CD4-positive, alpha-beta memory T cell (primary cell): ENCODE measurements at places on chromosomes 5 and 9.

DNA sequence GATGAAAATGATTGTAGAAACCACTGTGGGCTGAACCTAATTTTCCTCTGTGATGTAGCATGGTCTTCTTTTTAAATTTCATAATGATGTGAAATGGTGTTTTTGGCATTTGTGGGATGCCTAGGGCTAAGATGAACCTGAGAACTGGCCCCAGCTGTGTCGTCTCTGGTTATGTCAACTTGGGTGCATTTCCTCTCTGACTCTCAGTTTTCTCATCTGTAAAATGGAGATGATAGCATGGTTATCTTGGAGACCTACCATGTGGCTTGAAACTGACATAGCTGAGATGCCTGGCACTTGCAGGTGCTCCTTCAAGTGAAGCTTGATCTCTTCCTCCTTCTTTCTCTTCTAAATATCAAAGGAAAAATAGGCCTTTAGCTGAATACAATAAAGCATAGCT lies 77.8 kb downstream of the BOD1 start:
- no peak for DNase-seq

- DNase-seq: no peak
These were observed 5.2 kb downstream of the GABRP start for GRCh38 chr5:170788626-170789304.

- no peak for DNase-seq
These were observed 50.1 kb upstream of the HAND1 start for GRCh38 chr5:154528005-154528594.

- no peak for DNase-seq
These were observed 60.6 kb upstream of the ZFR start for GRCh38 chr5:32504989-32505596.

DNA sequence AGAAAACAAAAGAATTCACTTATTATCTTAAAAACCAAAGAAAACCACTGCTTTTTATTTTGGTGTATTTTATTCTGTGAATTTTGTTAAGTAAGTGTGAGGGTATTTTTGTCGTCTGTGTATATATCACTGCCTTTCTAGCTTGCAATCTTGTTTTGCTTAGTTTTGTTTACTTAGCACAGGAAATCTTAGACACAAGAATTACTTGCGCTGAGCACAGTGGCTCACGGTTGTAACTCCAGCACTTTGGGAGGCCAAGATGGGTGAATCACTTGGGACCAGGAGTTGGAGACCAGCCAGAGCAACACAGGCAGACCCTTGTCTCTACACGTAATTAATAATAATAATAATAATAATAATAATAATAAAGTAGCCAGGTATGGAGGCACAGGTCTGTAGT lies 230.3 kb downstream of the PAPPA start:
- no peak for DNase-seq

DNA sequence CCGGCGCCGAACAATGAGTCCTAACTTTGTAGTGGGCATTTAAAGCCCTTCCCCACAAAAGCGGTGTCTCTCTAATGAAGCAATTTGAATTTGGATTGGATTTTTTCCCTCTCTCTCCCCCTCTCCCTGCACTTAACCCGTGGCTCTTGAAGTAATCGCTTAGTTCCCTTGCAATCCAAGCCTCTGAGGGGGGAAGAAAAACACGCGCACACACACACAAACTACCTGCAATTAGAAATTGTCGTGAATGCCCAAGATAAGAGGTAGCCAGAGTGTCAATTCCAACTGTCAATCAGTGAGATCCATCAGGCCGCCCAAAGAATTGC lies 1.2 kb downstream of the LHX6 start:
- no peak for DNase-seq

DNA sequence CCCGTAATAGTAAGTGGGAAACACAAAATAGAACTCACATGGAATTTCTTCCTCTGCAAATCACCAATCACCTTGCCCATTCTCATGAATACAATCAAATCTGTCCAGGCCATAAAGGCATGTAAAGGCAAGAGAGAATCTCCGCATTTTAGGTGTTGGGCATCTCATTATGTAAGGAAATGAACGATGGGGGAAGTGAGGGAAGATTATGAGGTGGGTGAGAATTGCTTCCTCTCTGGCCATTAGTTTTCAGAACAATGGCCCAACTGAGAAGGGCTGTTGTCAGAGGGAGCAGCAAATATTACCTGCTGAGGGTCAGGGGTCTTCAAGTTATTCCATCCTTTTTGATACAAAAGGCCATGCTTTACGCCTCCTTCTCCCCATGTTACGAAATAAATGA lies 455.1 kb downstream of the ARHGEF28 start:
- DNase-seq: no peak

DNA sequence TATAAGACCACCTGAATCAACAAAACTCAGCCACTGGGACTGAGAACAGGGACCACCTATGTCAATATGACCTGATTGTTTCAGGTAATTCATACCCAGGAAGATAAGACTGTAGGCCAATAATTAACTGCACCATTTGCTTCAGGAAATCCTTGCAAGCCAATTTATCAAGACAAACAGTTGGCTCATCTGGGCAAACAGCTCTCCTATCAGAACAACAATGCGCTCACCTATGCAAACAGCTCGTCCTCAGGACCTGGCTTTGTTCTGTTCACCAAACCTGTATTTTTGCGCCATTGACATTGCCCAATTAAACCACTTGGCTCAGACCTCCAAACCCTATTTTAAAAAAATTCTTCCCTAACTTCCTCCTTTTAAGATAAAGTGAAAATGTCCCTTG lies 92.3 kb upstream of the MARCHF11 start:
- DNase-seq: no peak

GRCh38 chr5:58922461-58923171 lies 339.7 kb downstream of the RAB3C start:
- no peak for DNase-seq

DNA sequence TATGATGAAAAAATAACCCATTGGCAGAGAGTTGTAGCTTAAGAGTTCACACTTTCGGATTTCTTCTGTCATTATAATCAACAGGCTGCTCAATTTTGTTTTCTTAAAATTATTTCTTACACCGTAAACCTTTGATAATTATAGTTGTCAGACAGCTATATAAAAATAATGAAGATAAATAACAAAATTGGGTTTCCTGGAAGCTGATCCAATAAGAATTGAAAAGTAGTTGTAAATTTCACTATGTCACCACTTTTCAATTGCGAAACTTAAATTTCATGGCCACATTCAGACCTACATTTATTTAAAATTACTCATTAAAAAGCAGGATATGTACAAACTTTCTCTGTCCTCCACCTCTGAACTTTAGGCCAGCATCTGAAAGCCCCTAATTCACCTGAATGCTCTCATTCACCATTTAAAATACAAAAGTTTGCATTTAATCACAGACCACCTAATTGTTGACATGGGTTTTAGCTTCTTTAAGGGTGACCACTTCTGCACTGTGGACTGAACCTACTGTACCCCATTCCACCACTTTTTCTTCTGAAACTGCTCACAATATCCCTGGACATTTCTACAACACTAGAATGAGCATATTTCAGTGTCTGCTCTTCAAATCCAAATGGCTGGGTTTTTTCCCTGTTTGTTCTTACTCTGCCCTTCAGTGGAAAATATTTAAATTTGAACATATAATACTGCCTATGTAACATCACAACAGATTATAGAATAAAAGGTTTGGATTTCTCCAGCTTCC lies 680 bp downstream of the SELENOP start:
- no peak for DNase-seq

GRCh38 chr5:1118738-1119137 lies 6.9 kb upstream of the SLC12A7 start:
- DNase-seq: no peak

DNA sequence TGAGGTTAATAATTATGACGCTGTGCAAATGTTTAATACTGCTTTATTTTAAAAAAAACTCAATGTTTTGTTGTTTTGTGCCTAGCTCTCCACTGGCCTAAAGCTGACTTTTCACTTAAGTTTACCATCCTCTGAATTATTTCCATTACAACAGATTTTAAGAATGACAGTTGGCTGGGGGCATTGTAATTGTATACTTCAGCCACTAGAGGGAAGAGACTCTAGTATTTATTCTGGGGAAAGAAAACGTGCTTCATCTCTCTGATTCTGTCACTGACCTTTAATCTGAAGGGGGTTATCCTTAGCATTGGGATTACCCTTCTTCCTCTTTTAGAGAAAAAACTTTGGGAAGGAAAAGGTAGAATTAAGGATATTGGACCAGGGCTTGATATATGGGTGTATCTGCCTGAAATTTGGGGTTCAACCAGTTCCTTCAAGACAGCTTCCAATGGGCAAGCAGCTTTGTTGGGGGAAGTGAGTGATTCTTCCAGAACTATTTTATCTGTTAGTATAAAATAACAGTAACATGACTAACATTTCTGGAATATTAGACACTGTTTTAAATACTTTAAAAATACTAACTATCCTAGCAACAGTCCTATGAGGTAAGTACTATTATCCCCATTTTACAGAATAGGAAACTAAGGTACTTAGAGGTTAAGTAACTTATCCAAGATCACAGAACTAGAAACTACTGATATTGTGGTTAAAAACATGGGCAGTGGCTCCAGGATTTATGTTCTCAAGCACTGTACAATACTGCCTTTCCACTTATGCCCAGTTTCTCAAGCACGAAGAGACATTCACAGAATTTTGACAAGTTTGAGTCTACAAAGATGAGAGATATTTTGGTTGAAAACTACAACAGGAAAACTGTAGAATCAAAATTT lies 208.4 kb downstream of the CD180 start:
- peak; percentile 38 for DNase-seq

- DNase-seq: no peak
These were observed 259.9 kb upstream of the TARS1 start for GRCh38 chr5:33180900-33181299.

GRCh38 chr5:71907608-71908145 lies 188.6 kb downstream of the CARTPT start:
- no peak for DNase-seq

GRCh38 chr9:126852086-126852688 lies 8.3 kb upstream of the ZBTB34 start:
- no peak for DNase-seq

DNA sequence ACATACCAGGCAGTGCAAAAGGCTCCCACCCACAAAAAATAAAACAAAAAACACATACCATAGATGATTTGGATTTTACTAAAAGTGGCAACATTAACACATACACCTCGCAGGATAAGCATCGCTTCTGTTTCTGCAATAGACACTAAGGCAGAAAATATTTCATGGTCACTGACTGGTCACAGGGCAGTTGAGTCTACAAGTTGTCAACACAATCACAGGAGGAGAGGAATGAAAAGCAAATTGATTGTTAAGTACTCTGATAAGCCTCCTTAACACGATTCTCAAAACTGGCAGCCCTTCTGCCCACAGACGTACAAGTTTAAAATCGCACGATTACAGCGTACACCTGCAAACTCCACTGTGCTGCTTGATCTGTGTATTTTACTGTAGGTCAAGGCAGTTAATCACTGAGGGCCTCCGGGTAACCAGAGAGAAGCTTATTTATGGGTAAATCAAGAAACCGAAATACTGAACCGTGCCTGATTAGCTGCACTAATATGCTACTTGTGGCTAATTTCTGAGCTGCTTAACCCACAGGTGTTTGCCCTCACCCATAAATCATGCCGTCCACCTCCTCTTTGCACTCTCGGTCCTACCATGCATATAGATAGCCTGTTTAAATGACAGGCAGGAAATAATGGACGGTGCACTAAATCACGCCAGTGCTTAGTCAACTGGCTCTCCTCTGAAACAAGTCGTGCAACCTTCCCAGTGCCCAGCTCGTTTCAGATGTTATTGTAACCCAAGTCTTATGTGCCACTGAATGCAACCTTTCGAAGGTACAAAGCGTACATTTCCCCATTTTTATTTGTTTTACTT lies 659.4 kb upstream of the ADAMTS16 start:
- no peak for DNase-seq

GRCh38 chr9:27073841-27074728 lies 34.9 kb upstream of the TEK start:
- DNase-seq: no peak

- no peak for DNase-seq
These were observed 180.0 kb upstream of the PTGER4 start for GRCh38 chr5:40499518-40500273.

- DNase-seq: no peak
These were observed 78.6 kb downstream of the ANXA1 start for GRCh38 chr9:73230251-73230650.

DNA sequence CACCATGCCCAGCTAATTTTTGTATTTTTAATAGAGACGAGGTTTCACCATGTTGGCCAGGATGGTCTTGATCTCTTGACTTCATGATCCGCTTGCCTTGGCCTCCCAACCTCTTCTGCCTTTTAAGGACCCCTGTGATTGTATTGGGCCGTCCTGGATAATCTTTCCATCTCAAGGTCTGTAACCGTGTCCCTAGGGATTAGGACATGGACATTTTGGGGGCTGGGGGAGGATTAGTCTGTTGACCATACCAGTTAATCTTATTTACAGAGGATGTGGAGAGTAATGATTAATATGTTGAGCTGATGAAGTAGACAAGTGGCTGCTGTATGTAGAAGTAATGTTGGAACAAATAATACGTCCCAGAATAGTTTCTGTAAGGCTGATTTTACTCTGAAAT lies 23.1 kb downstream of the LNPEP start:
- no peak for DNase-seq

DNA sequence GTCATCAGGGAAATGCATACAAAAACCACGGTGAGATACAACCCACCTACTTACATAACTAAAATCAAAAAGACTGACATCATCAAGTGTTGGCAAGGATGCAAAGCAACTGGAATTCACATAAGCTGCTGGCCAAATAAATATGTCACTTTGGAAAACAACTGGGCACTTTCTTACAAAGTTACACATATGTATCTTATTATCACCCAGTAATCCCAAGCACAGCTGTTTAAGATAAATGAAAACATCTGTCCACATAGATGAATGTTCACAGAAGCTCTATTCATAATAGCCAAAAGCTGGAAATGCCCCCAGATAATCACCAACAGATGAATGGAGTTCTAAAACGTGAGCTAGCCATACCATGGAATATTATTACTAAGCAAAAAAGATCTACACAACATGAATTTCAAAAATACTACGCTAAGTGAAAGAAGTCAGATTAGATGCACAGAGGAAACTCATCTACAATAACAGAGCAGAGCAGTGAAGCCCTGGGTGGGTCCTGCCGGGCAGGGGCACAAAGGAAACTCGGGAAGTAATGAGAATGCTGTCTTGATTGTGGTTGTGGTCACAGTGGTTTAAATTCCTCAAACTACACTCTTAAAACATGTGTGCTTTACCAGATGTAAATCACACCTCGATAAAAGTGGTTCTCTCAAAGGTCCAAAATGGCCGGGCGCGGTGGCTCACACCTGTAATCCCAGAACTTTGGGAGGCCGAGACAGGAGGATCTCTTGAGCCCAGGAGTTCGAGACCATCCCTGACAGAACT lies 8.5 kb downstream of the CAMSAP1 start:
- no peak for DNase-seq

GRCh38 chr5:99060306-99061261 lies 131.8 kb upstream of the CHD1 start:
- DNase-seq: peak; percentile 82
